ENCODE measurements at places on chromosomes 3 and 15. TPM values are rescaled to one million over a fixed set of nuclear protein-coding genes. Genes with fewer than 3 reads are reported as not detected.

IGSF11 gene
- total RNA-seq, result not detected

UROC1 gene
- total RNA-seq, result not detected

ZDHHC23 gene
- total RNA-seq, result 11.5 TPM

- DNase-seq, result no peak
Measured at GRCh38 chr3:39275052-39275451, 4.8 kb downstream of the CX3CR1 start.

DNA sequence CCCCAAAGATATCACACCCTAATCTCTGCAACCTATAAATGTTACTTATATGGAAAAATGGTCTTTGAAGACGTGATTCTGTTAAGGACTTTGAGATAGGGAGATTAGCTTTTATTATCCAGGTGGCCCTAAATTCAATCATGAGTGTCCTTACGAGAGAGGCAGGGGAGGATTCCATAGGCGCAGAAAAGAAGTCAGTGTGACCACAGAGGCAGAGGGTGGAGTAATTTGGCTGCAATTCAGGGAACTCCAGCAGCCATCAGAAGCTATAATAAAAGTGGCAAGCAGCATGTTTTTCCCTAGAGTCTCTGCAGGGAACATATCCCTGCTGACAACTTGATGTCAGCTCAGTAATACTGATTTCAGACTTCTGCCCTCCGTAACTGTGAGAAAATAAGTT is 315.2 kb upstream of the ROBO2 start:
- peak; percentile 26 for DNase-seq

- DNase-seq, result peak; percentile 83
Measured at GRCh38 chr3:111577798-111578685, 17.1 kb downstream of the ZBED2 start.
